ENCODE measurements at places on chromosomes 4 and X.

DNA sequence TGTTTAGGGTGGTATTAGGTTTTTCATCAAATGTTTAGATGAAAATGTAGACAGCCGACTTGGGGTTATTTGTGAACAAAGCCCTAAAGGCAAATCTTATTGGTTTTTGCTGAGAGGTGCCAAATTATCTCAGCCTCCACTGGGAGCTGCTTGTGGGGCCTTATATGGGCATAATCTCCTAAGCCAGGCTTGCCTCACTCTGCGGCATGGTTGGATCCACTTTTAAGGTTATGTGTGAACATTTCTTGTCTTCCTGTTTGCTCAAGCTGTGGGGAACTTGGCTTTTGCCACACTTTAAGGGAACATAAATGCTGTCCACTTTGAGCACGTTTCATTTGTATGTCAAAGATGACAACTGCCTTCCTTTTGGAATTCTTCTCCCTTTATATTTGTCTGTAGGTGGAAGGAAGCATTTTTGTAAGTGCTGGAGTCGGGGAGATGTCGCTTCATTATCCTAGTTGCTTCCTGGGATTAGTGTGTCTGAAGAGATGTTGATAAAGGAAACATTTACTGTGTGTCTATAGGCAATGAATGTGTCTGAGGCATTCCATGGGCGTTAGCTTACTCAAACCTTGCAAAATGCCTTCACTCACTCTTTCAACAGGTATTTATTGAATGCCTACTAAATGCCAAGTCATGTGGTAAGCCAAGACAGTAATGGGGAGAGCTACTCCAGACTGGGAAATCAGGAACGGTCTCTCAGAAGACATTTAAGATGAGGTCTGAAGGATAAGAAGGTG lies 78.3 kb downstream of the SLC9A6 start:
- no peak for DNase-seq

DNA sequence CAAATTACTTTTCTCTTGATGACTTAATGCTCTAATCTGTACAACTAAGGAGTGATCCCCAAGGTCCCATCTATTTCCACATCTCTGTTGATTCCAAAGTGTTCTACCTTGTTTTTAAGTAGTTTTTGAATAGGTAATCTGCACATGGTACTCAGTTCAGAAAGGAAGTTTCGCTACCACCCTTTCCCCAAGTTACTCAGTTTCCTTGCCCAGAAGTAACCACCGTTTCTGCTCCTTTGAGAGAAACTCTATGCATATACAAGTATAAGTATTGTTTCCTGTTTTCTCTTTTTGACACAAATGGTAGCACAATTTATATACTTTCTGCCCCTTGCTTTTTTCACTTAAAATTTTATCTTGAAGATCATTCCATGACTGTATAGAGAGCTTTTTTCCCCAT lies 18.1 kb downstream of the TMEM154 start:
- DNase-seq, result no peak

DNA sequence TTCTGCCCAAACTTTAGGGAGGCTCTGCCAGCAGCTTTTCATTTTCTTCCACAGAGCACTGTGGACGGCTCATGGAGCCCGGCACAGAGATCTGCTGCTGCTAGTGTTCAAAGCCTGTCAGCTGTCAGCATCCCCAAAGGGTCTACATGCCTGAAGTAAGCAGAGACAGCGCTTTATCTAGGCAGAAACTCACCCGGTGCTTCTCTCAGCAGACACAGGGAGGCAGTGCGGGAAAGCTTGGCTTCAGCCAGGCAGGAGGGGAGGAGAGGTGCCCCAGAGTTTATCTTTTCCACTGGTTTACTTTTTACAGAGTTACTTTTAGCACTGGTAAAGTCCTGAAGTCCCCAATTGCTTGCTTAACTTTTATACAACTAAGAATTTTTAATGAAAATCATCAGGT lies 339.3 kb downstream of the NKX6-1 start:
- no peak for DNase-seq

GRCh38 chr4:189305500-189305899 lies 635.2 kb upstream of the FRG1 start:
- no peak for DNase-seq

GRCh38 chr4:108029731-108030130 lies 40.0 kb downstream of the HADH start:
- no peak for DNase-seq

GRCh38 chr4:25233737-25234389 lies at the start of gene PI4K2B:
TSS of gene PI4K2B (plus strand) at chr4:25234033. CDS start at chr4:25234164, 131 bp downstream.
- peak; percentile 81 for DNase-seq

DNA sequence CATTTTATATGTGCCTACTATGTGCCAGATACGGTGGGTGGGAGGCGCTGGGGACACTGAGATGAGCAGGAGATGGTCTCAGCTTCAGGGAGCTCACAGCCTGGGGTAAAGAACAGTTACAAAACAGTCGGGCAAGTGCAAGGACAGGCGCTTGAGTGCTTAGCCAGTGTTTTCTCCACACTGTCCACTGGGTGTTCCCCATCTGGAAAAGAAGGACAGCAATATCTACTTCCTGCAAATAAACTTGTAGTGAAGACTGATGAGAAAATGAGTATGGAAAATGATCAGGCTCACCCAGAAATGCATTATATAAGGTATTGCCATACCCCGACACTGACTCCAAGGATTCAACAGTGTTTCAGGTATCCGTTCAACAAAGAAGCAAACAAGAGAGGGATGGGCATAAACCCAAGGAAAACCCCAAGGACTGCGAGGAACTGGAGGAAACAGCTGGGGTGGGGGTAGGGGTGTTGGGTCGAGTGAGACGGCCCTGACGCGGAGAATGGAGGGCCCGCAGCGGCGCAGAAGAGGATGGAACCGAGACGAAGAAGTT lies 835 bp downstream of the TMEM185A start:
- no peak for DNase-seq

GRCh38 chr4:7424553-7425111 lies 10.1 kb downstream of the PSAPL1 start:
- no peak for DNase-seq

DNA sequence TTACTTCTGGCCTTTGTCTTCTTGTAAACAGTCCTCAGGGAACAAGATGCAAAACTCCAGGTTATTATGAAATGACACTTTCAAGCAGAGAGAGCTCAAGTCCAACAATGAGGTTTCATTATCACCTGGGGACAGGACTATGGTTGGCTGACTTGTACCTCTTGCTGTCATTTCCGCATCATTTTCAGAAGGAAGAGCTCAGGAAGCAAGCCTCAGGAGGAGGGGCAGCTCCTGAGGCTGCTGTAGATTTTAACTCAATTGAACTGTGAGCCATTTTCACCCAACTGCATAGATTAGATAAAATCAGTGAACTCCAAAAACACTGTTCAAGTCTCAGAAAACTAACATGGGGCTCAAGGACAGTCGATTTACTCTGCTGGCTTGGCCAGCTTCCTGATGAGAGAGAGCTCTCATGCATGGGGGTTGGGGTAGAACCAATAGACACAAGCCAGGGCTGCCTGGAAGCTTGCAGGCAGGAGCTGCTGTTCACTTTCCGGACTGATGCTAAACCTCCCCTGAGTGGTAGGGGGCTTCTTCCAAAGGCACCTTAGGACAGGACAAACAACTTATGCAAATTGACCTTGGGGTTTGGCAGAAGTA lies 23.6 kb downstream of the TMEM255A start:
- no peak for DNase-seq

GRCh38 chr4:59689149-59689548 lies 1511.0 kb upstream of the ADGRL3 start:
- no peak for DNase-seq

- DNase-seq, result no peak
These were observed 491.6 kb upstream of the AADAT start for GRCh38 chr4:170581322-170581721.
